ENCODE measurements at places on chromosomes 5 and 9.

- DNase-seq, result no peak
Measured at GRCh38 chr5:34609951-34610441, 46.1 kb upstream of the RAI14 start.

- DNase-seq, result no peak
Measured at GRCh38 chr5:108661024-108661423, 86.7 kb upstream of the FER start.

- no peak for DNase-seq
Measured at GRCh38 chr5:81774374-81774773, 23.5 kb upstream of the SSBP2 start.

DNA sequence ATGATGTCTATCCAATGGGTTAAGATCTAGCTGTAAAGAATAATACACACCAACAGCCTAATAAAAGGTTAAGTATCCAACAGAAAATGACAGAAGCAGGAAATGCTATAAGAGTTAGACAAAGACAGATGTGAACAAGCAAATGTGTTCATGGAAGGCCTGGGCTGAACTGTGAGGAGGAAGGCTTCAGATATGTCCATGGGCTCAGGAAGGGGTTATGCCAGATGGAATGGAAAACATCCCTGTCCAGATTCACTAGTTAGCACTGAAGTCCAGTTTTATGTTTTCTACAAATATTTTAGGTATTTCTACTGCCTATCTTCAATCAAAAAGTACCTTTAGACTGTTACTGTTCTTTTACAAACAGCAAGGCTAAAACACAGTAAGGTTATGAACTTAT lies 27.1 kb downstream of the ERAP1 start:
- no peak for DNase-seq

GRCh38 chr5:24633715-24634325 lies 11.0 kb downstream of the CDH10 start:
- DNase-seq, result no peak

DNA sequence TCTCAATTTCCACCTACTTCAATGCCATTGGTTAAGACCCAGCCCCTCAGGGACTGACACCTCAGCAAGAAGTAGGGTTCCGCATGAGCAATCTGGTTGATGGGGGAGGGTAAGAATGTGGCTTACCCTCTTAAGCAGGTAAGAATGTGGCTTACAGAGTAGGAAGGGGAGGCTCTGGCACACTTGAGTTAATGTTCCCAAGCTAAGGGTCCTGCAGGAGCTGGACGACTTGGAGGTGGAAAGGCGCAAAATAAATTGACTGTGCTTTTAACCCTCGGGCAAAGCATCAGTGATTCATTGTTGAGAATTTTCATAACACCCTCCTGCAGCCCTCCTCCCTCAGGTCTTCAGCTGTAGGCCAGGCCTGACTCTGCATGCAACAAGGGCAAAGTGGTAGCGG lies 24.9 kb upstream of the ADRA1B start:
- no peak for DNase-seq

DNA sequence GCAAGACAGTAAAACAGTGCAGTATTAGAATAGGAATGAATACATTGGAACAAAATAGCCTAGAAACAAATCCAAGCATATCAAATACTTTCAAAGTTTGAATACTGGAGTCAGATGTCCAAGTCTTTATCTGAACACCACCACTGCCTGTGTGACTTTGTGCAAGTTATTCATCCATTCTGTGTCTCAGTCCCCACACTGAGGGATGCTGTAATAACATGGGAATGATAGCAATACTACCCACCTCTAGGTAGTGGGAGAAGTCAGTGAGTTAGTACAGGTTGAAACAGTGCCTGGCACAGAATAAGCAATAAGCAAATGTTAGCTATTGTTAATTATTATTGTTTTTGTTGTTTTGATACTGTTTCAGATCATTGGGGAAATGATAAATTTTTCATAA lies 130.9 kb downstream of the SUSD1 start:
- no peak for DNase-seq

- no peak for DNase-seq
Measured at GRCh38 chr5:87674235-87674634, 261.5 kb upstream of the CCNH start.

DNA sequence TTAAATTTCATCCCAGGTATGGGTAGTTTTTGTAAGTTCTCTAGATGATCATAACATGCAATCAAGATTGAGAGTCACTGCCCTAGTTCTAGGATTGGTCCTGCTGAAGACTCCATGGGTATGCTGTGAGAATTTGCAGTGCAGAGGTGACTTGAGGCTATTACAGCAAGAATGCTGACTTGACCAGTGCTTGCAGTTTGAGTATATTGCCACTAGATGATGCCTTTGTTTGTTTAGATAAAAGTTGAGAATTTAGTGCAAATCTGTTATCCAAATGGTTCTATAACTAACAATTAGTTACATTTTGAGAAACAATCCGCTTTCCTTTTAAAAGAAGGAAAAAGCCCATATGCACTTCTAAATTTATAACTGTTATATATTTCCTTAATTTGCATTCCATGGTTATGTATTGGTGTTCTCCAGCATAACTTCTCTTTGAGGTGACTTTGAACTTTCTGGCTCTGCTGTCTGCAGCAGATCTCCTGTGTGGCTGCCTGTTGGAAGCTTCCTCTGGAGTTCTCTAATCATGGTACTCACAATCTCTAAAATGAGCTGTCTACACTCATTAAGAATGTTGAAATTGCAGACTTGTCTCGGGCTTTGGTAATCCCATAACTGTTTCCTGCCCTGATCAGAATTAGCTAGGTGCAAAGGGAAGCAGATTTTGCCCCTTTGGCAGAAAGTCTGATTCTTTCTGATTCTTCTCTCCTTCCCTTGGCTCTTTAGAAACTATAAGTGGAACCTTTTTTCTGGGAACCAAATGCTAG lies 24.9 kb downstream of the MELK start:
- DNase-seq, result no peak

- DNase-seq, result no peak
Measured at GRCh38 chr5:107713228-107713627, 42.5 kb upstream of the EFNA5 start.

DNA sequence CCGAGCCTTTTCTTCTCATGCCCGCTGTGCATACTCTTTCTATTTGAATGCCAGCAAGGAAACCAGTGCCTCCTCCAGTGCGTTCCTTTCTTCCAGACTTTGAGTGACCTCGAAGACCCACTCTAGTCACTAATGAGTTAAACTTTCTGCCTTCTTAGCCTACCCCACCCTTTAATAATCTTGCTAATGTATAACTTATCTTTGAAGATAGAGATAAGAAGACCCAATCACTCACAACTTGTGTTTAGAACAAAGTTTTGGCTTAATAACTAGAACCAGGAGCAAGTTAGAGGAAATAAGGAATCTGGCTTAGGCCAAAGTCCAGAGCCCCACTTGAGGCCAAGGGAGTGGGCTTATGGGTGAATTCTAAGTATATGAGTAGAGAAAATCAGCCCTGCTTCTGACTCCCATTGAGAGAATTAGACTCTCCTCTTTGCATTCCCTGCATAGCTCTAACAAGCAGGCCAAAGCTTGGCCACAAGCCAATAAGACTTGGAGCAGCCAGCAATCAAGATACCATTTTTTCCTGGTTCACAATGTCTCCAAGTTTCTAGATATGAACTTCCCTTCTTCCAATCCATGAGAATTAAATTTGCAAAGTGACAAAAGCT lies 181.5 kb upstream of the PIK3R1 start:
- no peak for DNase-seq

- DNase-seq, result no peak
Measured at GRCh38 chr9:14258660-14259239, 55.2 kb downstream of the NFIB start.

DNA sequence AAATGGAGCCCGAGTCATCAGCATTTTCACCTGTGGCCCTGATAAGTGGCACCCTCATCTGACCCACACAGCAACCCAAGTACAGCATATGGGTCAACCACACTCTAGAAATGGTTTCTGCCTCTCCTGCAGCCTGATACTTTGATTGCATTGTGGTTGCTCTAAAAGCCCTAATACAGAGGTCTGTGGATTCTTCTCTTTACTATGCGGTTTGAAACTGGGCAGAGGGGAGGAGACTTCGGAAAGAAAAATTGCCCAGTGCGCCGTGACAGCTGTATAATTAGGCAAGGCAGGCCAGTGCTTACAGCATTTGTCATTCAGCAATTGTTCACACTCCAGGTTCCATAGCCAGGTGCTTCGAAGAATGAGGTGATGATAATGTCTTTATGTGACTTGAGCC lies 361.0 kb downstream of the NFIB start:
- DNase-seq, result no peak

- peak; percentile 38 for DNase-seq
Measured at GRCh38 chr9:133691626-133692363, 46.4 kb downstream of the SARDH start.

DNA sequence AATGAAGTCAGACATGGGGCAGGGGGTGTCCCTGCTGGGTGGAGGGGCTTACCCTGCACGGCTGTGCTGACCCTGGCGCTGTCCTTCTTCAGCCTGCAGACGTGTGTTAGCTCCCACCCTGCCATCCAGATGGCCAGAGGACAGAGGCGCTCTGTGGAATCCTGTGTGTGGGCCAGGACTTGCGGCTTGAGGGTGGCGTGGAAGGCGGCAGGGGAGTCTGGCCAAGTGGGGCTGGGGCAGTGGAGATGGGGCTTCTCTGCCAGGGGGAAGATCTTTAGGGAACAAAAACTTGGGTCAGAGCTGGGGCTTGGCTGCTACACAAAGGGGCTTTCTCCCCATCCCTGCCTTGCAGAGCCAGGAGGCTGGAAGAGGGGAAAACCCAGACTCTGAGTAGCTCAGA lies 46.5 kb upstream of the SYNPO start:
- no peak for DNase-seq

DNA sequence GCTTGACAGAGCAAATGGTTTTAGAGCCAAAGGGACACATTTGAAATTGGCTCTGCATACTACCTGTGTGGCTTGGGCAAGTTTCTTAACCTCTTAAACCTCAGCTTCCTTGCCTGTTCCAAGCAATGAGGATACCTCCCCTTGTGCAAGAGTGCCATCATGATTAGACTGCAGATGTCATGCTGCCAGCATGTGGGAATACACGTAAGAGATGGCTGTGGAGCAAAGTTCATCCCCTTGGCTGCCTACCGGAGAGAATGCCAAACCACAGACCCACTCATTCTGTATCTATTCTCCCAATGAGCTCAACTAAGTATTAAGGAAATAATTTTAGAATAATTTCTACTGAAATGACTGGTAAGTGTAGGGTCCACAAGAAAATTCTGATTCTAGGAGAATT lies 101.3 kb downstream of the WDR41 start:
- no peak for DNase-seq

- DNase-seq, result no peak
Measured at GRCh38 chr5:71778678-71779276, 59.7 kb downstream of the CARTPT start.

DNA sequence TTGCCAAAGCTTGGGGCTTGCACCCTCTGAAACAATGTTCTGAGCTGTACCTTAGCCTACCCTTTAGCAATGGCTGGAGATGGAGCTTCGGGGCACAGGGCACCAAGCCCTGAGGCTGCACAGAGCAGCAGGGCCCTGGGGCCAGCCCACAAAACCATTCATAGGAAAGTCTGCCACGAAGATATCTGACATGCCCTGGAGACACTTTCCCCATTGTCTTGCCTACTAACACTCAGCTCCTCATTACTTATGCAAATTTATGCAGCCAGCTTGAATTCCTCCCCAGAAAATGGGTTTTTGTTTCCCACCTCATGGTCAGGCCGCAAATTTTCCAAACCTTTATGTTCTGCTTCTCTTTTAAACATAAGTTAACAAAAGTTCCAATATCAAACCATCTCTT lies 105.7 kb downstream of the DTWD2 start:
- no peak for DNase-seq

GRCh38 chr5:173592050-173592669 lies 24.3 kb downstream of the BOD1 start:
- no peak for DNase-seq

GRCh38 chr5:77957-78804 lies 13.8 kb upstream of the PLEKHG4B start:
- peak; percentile 28 for DNase-seq

DNA sequence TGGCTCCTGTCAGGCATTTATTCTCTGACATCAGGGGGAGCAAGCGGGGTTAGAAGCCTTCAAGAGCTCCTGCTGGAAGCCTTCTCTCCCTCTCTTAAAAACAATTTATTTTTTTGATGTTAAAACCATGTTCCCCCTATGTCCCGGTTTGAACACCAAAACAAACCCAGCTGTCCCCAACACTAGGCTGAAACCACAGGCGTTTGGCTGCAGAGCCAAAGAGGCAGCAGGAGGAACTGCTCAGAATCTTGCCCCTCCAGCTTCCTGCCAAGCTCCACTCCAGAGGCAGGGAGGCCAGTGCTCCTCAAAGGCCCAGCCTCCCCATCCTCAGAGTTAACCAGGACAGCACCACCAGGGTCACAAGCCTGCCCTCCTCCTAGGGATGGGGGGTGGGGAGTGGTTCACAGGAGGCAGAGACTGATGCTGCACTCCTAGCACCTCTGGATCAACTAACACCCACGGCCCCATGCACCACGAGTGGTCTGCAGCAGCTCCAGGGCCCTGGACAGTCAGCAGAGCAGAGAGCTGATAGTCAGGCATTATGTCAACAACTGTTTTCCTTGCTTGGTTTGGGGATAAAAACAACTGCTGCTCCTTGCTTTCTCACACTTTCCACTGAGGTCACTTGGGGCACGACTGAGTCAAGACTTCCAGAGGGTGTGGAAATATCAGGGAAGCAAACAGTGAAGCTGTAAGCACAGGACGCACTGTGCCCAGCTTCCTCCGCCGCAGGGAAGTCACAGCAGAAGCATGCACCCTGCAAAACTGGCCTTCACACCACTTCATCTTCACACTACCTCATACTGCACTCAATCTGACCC lies 96.5 kb upstream of the ADRA1B start:
- DNase-seq, result no peak

GRCh38 chr5:176152930-176153311 lies 85.3 kb upstream of the SIMC1 start:
- no peak for DNase-seq

- DNase-seq, result no peak
Measured at GRCh38 chr9:85730916-85731630, 10.7 kb downstream of the AGTPBP1 start.

DNA sequence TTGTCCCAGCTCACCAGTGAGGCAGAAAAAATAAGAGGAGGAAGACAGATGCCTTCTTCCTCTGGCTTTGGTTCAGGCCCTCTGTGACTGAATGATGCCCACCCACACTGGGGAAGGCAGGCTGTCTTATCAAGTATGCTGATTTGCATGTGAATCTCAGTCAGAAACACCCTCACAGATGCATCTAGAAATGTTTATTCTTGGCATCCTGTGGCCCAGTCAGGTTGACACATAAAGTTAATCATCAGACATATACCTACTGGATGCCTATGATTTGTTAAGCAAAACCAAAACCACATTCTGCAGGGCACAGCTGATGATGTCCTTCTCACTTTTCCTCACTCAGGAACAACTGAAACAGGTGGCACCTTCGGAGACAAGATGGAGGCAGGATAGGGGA lies 243.4 kb upstream of the KCNN2 start:
- DNase-seq, result no peak

GRCh38 chr9:124011460-124012301 lies at the start of gene LHX2:
TSS of gene LHX2 (plus strand) at chr9:124011768. CDS start at chr9:124012349, 581 bp downstream.
- DNase-seq, result peak; percentile 76

DNA sequence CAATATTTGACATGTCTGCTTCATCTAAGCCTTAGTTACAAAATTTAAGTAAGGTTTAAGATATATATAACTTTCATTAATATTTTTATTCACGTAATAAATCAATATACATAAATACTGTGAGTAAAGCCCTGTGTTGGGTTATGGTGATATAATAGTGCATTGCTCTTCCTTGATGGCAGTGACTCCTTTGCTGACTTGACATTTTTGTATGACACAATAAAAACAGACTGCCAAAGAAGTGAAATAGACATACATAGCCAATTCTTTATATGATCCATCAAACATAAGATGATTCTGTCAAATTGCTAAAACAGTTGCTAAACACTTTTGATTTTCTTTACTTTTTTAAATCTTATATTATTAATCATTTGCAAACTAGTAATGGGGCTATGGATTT lies 1518.2 kb downstream of the EFNA5 start:
- DNase-seq, result no peak

Measured in stimulated activated CD4-positive, alpha-beta T cell treated with anti-CD3 and anti-CD28 coated beads, Interleukin-2, amount 100 ng/mL, for 24 hours (primary cell).